Heart left ventricle (tissue), 16 donors: ENCODE measurements at places on chromosomes 4 and X. TPM values are rescaled to one million over a fixed set of nuclear protein-coding genes. Genes with fewer than 3 reads are reported as not detected.
A peak's percentile ranks its signal among the peaks of the same experiment; 100 is the strongest.

DNA sequence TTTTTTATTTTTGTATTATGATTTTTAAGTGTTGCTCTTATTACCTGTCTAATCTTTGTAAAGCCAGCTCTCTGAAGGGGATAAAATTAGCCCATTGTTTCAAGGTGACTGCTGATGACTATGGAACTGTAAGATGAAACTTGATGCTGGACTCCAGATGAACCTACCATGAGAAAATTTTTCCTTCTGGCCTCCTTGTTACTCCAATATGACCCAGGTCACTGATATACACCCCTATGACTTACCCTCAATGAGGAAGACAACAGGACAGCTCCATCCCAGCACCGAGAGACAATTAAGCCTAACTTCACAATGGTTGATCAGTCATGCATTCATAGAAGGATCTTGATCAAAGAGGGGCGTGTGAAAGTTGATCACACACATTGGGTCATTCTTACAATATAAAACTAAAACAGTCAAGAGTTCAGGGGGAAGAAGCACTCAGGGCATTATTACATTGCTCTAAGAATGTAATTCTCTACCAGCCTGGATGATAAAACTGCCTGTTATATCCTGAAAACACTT, 230.8 kb upstream of the AGTR2 start:
- DNase-seq: no peak

DNA sequence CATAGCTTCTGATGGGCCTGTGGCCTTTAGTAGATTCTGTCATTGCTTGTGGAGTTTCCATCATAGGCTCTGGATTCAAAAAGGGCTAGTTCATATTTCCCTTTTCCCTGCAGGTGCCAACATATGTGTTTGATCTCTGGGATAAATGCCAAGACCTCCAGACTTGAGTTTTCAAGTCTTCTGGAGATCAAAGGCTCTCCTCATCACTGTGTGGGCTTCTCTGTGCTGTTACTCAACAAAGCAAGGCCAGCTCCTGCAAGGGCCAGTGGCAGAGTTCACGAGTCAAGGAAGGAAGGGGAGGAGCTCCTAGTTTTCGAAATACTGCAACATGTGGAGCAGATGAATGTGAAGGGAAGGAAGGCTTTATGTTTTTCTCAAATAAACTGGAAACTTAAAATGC, 62.7 kb upstream of the SCML1 start:
- no peak for DNase-seq

DNA sequence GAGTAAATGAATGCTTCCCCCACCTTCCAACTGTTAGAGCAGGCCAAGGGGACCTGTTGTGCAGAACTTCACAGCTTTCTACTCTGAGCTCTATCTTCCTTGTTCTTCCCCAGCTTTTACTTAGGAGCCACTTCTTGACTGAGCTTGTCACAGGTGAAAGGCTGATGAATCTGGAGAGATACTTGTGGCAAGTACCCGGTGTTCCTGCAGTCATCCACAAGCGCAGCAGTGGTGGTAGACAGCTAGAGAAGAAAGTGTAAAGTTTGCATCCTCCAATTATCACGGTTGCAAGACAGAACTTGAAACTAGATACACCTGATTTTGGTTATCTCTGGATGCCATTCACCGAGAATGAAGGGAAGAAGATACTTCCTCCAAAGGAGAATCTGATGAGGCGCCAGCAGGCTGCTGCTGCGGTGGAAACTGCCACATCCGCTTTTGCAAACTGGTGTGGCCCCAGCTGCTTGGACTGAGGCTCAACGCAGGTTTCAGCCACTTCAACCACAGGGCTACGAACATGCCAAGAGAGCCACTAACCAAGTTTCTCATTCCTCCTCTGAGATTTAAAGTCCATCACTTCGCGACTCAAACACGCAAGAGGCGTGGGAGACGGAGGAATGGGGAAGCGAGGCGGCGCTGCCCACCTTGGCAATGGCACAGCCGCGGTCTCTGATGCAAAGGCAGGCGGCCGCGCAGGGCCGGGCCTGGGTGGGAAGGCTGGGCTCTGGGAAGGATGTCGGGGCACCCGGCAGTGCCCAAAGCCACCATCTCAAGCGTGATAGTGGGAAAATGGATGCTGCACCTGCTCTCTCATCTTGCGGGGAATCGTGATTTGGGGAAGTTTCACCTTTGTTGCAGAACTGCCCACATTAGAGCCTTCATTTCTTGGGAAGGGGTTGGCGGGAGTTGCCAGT, 1.3 kb upstream of the FHIP1A start:
- DNase-seq: peak; percentile 62

DNA sequence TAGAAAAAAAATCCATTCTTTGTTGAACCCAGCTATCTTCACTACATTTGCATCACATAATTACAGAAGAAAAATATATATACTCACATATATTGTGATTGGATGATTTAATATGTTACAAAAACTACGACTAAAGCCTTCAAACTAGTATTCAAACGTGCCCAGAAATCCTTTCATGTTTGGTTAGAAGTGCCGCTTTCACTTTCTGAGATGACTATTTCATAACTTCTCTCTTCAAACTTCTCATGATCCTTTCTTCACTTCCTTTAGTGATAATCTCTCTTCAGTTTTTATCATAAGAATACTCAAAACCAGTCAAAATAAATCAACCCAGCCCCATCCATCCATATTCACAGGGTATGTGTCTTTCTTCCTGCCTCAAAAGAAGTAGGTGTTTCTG, 50.8 kb upstream of the NAF1 start:
- no peak for DNase-seq

GRCh38 chrX:132615391-132616131, 126.7 kb upstream of the MBNL3 start:
- peak; percentile 8 for DNase-seq

DNA sequence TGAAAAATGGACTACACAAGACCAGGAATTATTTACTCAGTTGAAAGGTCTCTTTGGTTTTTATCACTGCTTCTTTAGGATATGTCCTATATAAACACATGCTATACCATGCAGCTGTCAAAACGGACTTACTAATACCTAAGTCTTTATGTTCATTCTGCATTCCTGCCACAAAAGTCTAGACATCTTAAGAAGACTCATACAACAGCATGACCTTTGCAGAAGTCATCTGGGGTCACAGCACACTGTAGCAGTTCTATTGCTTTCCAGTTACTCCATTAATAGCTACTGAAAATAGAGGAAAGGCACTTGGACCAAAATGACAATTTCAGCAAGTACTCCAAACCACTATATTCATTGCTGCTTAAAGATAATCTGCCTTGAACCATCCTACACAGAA, 53.2 kb downstream of the DDX60 start:
- DNase-seq: no peak

DNA sequence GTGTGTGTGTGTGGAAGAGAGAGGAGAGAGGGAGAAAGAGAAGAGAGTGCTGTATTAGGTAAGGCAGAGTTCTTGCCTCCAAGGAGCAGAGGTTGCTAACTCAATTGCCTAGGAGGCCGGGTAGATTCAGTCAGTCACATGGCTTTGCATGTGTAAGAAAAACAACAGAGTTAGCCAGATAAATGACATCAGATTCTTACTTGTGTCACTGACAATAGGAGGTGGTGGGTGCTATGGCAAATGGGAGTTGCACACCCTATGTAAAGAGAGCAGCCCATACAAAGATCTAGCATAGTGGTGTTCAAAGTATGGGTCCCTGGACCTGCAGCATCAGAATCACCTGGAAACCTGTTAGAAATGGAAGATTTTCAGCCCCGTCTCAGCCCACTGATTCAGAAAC, 14.4 kb upstream of the PGRMC2 start:
- DNase-seq: no peak

DNA sequence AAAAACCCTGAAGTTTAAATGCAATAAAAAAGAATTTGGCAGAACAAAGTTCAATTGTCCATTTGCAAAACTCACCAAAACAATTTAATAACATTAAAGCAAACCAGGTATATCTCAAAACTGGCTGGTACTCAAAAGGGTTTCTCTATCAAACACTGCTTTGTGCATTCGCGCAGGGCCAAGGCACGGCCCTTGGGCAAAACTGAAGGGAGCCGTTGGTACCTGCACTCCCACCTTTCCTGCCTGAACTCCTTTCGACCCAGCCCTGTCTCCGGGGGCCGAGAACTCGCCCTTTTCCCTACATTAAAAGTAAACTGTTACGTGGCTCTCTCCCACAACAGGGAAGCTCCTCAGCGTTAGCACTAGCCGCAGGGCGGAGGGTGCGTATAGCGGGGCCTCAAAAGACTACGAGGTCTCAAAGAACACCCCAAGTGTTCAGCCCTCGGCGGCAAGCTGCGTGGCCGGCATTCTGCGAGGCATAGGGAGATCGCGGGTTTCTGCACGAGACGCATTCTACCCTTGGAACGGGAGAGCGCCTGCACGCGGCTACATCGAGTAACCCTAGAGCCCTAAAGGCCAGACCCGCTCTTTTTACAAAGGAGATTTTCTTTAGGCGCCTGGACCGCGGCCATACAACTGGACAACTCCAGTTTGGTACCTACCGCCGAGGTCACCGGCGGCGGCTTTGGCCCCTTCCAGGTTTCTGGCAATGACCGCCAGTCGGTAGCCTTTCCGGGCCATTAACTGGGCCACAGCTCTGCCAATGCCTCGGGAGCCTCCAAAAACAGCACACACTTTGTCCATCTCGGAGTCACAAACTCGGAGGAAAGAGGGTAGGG, 550 bp downstream of the CBR4 start:
- peak; percentile 72 for DNase-seq

DNA sequence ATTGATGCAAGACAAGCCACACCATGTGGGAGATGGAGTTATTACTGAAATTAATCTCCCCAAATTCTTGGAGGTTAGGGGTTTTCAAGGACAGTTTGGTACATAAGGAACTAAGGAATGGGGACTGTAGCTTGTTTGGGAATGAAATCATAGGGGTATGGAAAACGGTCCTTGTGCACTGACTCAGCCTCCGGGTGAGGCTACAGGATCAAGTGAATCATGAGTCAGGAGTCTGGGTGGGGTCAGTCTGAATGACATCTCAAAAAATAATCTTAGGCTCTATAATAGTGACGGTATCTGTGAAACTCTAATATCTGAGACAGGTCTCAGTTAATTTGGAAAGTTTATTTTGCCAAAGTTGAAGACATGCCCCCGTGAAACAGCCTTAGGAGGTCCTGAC, 128.5 kb upstream of the CYSLTR1 start:
- DNase-seq: no peak

DNA sequence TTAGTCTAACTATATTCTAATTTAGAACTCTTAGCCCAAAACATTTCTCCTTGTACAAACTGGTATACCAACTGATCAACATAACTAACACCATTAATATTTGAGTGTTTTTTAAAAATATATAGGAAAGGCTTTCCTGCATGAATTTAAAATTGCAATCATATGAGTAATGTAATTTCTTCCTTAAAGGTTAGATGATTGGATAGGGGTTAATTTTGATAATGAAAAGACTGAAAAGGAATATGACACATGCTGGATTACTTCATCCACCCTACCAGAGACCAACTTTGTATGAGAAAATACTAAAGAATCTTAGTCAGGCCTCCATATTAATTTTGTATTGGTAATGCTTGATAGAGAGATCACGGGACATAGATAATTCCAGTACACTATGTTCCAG, 25.1 kb upstream of the PLS3 start:
- DNase-seq: no peak

GRCh38 chr4:81724925-81725329, 253.2 kb upstream of the RASGEF1B start:
- DNase-seq: peak; percentile 70

- no peak for DNase-seq
Measured at GRCh38 chr4:139200102-139200501, 23.1 kb upstream of the ELF2 start.

DNA sequence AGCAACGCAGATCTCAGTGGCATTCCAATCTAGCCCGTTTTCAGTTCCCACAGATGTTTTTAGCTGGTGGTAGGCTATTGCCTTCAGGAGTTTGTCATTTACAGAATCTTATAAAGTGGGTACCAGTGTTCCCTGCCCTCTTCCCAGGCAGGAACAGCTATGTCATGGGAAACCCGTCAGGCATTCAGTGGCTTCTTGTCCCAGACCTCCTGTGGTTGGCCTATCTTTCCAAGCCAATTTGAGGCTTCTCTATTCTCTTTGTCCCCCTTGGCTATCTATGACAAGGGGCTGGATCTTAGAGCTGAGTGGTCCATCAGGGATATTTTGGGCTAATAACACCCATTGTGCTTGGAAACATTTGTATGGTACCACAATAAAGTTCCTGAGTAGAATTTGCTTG, 33.6 kb upstream of the RPL34 start:
- no peak for DNase-seq

- DNase-seq: no peak
Measured at GRCh38 chr4:105828074-105828473, 67.2 kb upstream of the NPNT start.

The NEXMIF gene
- total RNA-seq: 0.40 TPM

The RPGR gene
- total RNA-seq: 5.8 TPM

The USP27X gene
- 3.0 TPM for total RNA-seq

The KCND1 gene
- total RNA-seq: 0.50 TPM

The LARP7 gene
- 47.7 TPM for total RNA-seq

The ASB12 gene
- 2.2 TPM for total RNA-seq
